Transverse colon (tissue), 4 donors: ENCODE measurements at places on chromosomes 13 and 19. TPM values are rescaled to one million over a fixed set of nuclear protein-coding genes. Genes with fewer than 3 reads are reported as not detected.
A peak's percentile ranks its signal among the peaks of the same experiment; 100 is the strongest.

DNA sequence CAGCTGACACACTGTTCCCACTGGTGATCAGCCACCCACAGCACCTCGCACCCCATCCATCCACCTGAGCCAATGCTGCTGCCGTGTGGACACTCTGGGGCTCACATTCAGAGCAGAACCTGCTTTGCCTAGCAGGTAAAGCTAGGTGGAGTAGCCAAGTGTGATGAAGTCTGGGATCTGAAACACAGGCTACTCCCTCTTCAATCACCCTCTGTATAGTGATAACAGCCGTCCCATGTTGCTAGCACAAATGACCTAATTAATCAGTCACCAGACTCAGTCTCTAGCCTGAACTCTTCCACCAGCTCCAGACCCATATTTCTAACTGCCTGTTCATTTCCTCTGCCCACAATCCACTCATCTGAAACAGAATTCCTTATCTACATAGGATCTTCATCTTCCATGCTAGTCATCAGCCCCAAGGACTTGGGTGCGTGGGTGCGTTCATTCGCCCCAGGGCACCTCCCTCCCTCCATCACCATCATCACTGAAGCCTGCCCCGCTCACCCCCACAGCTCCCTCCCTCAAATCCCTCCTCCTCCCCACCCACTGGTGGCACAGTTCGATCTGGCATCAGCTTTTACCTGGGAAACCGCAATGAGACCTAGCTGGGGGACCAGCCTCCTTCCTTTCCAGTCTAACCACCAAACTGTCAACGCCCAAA, 19.8 kb downstream of the STK24 start:
- DNase-seq, result no peak

GRCh38 chr13:33233547-33233946, 52.0 kb downstream of the STARD13 start:
- DNase-seq, result no peak

GRCh38 chr13:99963816-99964339, 7.7 kb downstream of the ZIC5 start:
- no peak for DNase-seq

DNA sequence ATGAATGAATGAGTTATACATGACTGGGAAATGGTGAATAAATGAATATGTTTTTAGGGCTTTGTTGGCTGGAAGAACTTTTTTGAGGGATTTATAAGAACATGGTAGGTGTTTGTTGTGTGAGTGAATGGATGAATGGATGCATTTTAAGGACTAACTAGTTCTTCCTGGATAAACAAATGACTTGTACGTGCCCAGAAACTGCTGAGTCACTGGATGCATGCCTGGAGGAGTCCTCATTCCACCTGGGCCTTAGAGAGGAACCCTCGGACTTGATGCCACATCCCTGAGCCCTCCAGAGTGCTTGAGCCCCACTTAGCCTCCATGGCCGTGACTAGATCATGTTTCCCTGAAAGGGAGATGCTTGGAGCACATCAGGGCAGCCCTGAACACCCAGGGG, 153.4 kb downstream of the DPF1 start:
- no peak for DNase-seq

- peak; percentile 61 for DNase-seq
Observed at GRCh38 chr19:6773323-6773931, 919 bp downstream of the VAV1 start.

DNA sequence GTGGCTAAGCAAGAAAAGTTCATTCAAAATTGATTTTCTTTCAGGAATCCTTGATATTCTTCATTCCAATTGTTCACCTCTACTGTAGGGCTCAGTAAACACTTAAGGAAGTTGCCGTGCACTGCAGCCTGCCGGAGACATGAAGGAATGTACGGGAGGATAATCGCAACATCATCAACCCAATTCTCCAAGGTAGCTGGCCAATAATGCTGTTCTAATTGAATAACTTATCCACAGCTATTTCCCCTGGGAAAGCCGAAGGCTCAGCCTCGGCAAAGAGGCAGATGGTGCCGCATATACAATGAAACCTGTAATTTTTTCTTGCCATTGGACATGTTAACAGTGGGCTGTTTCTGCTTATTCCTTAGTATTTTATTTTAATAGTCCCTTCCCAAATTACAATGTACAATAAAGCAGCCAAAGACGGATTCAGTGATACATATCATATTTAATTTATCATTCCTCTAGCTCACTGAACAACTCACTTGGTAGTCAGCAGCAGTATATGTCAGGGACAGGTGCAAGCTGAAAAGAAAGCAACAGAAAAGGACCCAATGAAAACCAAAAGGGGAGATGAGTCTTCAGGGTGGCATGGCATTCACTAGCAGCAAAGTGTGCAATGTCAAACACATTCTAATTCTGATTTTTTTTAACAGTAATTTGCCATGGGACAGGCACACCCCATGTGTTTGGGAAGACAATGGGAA, 420.5 kb upstream of the KLF12 start:
- no peak for DNase-seq

- DNase-seq, result no peak
Observed at GRCh38 chr13:100887729-100888151, 213.1 kb upstream of the TMTC4 start.

GRCh38 chr19:5355076-5355475, 14.5 kb upstream of the PTPRS start:
- no peak for DNase-seq

- peak; percentile 50 for DNase-seq
Observed at GRCh38 chr13:112740502-112741131, 50.8 kb downstream of the ATP11A start.

Gene NCR1
- total RNA-seq, result not detected

Gene TTC9B
- not detected for total RNA-seq

Gene TLE5
- total RNA-seq, result 561 TPM

Gene ZNF491
- total RNA-seq, result 0.75 TPM

Gene SIAH3
- not detected for total RNA-seq

Gene ZNF780B
- 87.8 TPM for total RNA-seq

Gene ONECUT3
- not detected for total RNA-seq

Gene C13orf42
- not detected for total RNA-seq

Gene GNG8
- total RNA-seq, result not detected

Gene EBI3
- not detected for total RNA-seq

Gene GRK1
- not detected for total RNA-seq
